ENCODE measurements at places on chromosomes 7 and 10. TPM values are rescaled to one million over a fixed set of nuclear protein-coding genes. Genes with fewer than 3 reads are reported as not detected.

Gene EN2
- not detected for total RNA-seq

- DNase-seq: no peak
Measured at GRCh38 chr7:99124751-99125504, 19.0 kb downstream of the SMURF1 start.

Gene TFEC
- total RNA-seq: 2.9 TPM

Gene SLC13A1
- not detected for total RNA-seq

DNA sequence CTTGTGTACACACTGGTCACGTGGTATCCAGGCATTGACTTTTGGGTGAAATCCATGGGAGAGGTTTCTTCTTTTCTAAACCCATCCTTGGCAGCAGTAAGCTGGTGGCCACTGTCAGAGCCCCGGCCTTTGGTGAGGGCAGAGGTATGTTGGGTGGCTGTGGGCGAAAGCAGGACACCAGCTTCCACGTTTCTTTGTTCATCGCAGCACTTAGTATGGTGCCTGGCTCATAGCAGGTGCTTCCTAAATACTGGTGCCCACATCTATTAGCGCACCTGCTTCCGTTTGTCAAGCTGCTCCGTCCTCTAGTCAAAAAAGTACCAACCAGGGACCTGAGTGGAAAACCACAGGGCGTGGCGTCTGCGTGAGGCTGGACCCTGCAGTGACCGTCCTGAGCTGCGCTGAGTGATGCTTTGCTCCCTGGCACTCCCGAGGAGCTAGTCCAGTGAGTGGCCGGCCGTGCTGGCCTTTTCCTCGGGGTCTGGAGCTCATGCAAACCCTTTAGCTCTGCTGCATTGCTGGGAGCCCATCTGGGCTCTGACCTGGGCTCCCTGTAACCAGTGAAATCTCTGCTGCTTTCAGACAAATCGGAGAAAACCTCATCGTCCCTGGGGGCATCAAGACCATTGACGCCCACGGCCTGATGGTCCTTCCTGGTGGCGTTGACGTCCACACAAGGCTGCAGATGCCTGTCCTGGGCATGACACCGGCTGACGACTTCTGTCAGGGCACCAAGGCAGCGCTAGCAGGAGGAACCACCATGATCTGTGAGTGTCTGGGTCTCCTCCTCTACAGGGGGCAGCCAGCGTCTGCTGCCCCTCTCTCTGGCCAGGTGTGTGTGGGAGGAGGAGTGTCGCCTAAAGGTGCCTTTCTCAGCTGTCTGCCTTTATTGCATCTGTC is 5.6 kb downstream of the DPYSL4 start:
- no peak for DNase-seq

DNA sequence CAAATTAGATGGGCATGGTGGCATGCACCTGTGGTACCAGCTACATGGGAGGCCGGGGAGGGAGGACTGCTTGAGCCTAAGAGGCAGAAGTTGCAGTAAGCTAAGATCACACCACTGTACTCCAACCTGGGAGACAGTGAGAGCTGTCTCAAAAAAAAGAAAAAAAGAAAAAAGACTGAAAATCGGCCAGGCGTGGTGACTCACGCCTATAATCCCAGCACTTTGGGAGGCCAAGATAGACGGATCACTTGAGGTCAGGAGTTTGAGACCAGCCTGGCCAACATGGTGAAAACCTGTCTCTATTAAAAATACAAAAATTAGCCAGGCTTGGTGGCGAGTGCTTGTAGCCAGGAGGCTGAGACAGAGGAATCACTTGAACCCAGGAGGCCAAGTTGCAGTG is 11.9 kb downstream of the RNF216 start:
- no peak for DNase-seq

Gene CRTAC1
- total RNA-seq: 0.43 TPM

Gene SAMD9L
- total RNA-seq: 9.9 TPM

DNA sequence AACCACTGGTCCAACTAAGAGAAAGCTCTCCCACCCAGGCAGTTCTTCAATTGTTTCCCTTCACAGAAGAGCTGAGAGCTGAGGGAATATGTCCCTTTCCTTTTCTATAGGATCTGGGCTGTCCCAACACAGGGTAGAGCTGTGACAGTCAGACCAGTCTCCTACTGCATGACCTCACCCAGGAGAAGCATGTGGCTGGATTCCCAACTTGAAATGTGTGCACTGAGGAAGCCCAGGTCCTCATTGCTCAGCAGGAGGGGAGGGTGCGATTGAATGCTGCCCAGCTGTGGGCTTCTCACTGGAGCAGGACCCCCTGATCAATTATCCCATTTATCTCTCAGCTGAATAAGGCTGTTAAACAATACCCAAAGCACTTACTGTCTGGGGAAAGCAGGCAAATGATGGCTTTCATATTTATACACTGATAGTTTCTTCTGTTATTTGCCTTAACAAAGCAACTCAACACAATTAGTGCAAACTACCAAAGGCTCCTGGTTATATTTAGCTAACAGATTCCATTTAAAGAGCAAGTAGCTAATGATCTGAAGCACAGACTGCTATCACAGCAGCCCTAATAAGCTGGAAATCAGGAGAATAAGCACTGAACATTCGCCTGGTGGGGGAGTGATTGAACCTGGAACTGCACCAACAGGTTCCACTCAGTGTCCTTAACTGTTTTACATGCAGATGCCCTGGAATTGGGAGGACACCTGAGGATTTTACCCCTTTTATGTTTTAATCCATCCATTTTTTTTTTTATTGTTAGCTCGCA is 508.8 kb downstream of the CCSER2 start:
- DNase-seq: no peak

DNA sequence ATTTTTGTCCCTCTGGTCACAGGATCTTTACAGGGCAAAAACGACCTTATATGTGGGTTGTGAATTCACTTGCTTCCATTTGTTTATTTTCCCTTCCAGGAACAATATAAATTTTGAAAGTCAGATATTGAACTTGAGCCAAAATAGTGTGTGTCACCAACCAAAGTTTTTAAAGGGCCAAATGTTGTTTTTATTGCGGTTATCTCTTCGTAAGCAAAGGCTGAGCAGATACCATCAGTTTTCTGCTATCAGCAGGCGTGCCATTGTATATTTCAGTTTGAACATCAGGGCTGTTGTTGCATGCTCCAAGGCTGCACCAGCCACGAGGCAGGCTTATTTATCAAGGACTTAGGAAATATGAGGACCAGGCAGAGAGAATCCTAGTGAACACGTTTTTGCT is 160.3 kb downstream of the PAXIP1 start:
- no peak for DNase-seq

DNA sequence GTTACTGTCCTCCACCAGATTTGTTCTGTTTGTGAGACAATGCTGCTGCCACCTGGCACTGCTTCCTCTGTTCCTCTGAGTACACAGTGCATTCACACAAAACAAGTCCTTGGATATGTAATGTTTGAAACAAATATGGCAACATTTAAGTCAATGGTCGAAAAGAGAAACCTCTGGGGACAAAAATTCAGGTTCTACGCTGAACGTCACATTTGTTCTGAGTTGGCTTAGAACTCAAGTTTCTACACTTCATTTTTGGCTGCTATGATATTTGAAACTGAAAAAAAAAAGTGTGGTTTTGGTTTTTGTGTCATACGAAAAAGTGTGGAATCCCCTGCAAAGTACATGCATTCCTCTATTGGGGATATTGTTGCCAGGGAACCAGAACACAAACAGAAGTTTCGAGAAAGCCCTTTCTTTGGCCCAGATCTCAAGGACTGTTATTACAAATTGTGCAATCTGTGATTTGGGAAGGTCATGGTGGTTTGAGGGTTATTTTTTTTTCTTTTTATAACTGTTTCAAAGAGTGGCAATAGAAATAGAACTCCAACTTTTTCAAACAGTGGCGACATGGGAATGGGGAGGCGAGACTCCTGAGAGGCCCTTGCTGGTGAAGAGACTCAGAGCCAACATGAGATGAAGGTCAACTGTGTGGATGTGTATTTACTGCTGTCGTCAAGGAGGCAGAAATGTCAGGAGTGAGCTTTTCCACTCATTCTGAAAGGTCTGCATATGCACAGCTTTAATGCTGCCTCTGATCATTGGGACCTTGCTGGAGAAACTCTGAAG is 127.5 kb downstream of the CUBN start:
- DNase-seq: no peak

- DNase-seq: no peak
Measured at GRCh38 chr10:31721096-31721495, 207.5 kb downstream of the ARHGAP12 start.

DNA sequence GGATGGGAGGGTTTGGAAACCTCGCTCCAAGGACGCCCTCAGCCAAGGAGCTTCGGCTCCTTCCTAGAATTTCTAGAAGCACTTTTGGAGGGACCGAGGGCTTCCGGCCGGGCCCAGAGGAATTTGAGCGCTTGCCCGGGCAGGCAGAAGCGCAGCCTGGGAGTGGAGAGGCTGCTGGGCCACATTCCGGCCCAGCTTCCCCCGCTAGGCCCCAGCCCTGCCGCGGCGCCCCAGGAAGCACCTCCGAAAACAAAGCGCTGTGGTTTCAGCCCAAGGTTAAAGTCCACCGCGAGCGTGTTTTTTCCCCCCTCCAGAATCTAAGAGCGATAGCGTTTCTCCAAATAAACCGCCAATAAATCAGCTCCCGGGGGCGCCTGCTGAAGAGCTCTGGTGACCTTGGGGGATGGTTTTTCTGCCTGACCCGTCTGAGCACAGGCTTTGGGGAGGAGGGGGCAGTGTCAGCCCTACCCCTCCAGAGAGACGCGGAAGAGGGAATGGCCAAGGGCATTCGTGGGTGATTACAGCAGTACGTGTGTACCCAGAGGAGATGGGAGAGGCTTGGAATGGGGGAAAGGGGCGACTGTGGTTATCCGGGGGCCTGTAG is 5.7 kb upstream of the TNRC18 start:
- DNase-seq: peak; percentile 70

DNA sequence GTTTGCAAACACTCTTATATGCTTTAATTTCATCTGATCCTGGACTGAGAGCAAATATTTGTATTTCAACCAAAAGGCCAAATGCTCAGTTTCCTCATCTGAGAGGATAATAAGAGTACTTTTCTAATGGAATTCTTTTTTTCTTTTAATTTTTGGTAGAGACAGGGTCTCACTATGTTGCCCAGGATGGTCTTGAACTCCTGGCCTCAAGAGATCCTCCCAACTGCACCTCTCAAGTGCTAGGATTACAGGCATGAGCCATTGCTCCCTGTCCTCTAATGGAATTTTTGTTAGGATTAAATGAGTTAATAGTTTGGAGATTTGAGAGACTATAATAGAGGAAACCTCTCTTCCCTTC is 68.4 kb upstream of the KMT2E start:
- DNase-seq: no peak

DNA sequence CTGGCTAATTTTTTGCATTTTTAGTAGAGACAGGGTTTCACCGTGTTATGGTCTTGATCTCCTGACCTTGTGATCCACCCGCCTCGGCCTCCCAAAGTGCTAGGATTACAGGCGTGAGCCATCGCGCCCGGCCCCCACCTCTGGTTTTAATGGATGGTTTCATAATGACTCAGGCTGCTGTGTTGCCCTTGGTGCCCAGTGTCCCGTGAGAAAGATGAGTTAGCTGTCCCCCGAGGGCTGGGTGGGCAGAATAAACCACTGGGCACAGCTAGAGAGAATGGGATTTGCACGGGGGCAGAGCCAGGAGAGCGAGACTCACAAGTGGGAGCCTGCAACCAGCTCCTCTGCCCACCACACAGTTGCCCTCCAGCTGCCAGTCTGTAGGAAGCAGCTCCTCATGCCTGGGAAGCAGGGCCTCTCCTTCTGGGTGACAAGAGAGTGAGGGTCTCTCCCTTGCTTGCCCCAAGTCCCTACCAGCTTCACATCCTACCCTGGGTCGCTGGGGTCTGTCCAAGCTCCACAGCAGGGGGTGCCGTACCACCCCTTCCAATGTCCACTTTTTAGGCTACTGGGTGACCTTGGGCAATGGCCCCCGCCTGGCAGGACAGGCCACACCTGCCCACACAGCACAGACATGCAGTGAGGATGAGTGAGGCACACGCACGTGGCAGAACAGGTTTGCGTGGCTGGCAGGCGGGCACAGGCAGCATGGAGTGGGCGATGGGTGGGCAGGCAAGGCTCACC is 16.1 kb upstream of the NDST2 start:
- DNase-seq: no peak

GRCh38 chr7:156929789-156930539 is 19.5 kb upstream of the NOM1 start:
- no peak for DNase-seq

DNA sequence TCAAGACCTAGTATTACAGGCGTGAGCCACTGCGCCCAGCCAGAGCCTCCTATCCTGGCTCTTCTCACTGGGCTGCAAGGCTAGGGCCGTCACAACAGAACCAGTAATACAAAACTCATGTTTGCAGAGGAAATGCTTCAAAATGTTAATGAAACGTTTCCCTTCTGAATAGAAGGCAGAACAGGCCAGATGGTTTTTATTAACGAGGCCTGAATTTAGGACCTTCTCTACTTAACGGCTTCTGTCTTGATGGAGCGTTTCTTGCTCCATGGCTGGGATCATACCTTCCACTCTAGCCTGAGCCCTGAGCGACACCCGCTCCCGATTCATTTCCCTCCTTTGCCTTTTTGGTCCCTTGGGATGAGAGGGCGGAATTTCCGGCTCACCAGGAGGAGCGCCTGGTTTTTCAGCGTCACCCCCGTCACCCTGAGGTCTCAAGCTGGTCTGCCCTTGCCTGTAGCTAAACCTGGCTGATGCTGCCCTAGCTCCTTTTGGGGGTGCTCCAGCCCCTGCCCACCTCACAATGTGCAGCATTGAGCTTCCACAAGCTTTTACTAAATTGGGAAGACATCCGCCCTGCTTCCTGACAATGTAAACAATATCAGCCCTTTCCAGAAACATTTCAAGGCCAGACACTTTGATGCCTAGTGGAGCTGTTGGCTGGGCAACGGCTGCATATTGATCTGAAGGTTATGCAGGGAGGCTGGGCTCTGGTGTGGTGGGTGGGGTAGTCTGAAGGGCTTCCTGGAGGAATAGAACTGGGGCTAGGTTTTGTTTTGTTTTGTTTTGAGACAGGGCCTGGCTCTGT is 5.2 kb downstream of the CLIP2 start:
- no peak for DNase-seq

Gene TMEM72
- total RNA-seq: 33.1 TPM

GRCh38 chr7:80307227-80307856 is 172.7 kb downstream of the GNAI1 start:
- no peak for DNase-seq

GRCh38 chr7:128027485-128027980 is 3.7 kb downstream of the LRRC4 start:
- peak; percentile 49 for DNase-seq

DNA sequence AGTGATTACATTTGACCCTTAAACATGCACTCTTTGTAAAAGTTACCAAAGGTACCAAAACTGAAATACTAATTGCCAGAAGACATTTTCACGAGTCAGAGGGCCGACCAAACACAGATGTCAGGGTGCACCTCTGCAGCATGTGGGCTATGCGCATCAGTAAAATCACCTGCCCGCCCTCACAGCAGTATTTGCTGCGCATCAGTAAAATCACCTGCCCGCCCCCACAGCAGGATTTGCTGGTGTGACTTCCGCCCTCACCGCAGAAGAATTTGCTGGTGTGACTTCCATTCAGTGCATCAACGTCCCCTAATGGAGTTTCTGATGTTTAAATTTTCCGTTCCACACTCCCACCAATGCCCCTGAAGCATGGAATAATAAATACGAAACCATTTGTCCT is 202.9 kb downstream of the PTPRN2 start:
- no peak for DNase-seq

- no peak for DNase-seq
Measured at GRCh38 chr10:67005981-67006380, 80.1 kb downstream of the LRRTM3 start.

Gene KCNIP2
- 3.7 TPM for total RNA-seq
